ENCODE measurements at places on chromosomes 7 and 10.

DNA sequence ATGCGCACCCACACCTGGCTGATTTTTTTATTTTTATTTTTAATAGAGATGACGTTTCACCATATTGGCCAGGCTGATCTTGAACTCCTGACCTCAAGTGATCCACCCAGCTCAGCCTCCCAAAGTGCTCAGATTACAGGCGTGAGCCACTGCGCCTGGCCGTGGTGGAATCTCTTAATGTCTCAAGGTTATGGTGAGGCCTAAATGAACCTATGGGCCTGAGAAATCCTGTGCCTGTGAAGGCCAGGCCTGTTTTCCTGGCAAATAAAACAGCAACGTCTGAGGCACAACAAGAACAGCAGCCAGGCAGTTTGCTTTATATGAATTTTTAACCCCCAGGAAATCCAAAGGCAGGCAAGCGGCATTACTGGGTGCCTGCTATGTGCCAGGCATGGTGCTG lies 297.5 kb upstream of the ZMIZ1 start:
- no peak for DNase-seq
- no peaks in the 10 kb centered on the region for H3K4me1 ChIP-seq
- H3K27ac ChIP-seq, result no peak overlapping the region
- no peaks in the 10 kb centered on the region for H3K27me3 ChIP-seq
- H3K36me3 ChIP-seq, result no peaks in the 10 kb centered on the region

- H3K27ac ChIP-seq, result no peak overlapping the region
- no peaks in the 10 kb centered on the region for H3K4me1 ChIP-seq
- H3K36me3 ChIP-seq, result no peaks in the 10 kb centered on the region
- no peak for DNase-seq
- no peak overlapping the region for H3K4me3 ChIP-seq
These were observed 33.5 kb upstream of the PDZD8 start for GRCh38 chr10:117408436-117409384.

DNA sequence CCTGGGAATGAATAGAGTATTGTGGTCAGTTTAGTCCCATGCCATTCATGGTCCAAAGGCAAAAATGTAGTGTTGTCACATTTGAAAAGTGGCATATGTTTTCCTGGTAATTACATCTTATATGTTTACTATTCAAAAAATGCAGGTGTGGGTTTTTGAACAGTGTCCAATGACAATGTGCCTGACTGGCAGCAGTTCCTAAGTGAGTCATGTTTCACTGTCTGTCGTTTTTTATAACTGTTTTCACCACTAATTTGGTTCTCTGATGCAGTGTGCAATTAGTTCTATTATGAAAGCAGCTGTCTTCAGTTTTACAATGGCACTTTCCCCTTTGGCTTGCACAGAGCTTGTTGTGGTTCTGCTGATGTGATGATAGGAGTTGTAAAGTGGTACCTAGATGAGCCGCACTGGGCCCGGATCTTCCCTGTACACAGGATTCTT lies 162.3 kb downstream of the SEM1 start:
- DNase-seq, result no peak
- H3K4me1 ChIP-seq, result no peaks in the 10 kb centered on the region
- no peak overlapping the region for H3K4me3 ChIP-seq

DNA sequence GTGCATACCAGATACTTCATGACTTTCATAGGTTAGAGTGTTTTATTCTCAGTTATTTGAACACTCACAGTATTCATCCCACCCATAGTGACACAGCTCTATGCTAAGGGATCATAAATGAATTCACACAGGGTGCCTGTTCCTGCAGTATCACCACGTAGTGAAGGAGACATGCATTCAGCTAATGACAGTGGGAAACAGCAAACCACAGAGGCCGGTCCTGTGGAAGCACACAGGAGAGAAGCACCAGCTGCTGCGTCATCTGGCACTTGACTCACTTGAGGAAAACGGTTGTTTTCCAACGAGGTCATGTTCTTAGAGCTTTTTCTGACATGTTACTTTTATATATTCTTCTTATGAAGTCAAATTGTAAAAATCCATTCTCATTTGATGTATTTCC lies 73.0 kb downstream of the UBE3C start:
- no peak overlapping the region for H3K4me3 ChIP-seq
- H3K36me3 ChIP-seq, result peaks cover 22% of the 10 kb centered on the region
- H3K27ac ChIP-seq, result no peak overlapping the region
- no peaks in the 10 kb centered on the region for H3K4me1 ChIP-seq
- H3K27me3 ChIP-seq, result no peaks in the 10 kb centered on the region
- DNase-seq, result no peak

DNA sequence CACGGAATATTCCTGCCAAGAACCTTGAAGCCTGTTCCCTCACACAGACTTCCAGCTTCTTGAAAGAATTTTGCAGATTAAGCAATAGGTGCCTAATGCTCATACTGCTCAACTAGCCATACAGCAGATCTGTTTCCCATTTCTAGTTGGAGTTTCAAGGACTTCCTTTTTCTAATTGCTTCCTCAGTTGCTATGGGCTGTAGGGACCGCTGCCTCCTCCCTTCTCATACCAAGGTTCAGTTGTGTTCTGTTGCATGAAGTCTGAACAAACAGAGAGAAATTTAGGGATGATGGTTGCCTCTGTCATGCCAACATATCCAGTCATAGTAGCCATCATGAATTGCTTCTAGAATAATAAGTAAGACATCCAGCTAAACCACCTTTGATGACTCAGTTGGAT lies 6.8 kb downstream of the ITGA8 start:
- H3K4me3 ChIP-seq, result no peak overlapping the region
- no peaks in the 10 kb centered on the region for H3K4me1 ChIP-seq
- no peaks in the 10 kb centered on the region for H3K36me3 ChIP-seq

DNA sequence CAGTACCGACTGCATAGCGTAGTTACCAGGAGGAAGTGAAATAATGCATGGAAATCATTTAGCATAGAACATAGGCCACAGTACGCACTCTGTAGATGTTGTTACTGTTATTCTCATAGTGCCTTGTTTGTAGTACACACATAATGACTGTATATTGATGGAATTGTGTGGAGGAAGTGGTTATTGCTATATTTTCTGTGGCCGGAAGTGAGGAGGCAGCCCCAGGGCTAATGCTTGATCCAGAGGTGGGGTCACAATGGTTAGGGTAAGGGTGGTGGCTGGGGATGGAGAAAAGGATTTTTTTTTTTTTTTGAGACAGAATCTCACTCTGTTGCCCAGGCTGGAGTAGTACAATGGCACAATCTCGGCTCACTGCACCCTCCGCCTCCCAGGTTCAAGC lies 4.5 kb upstream of the MGAM start:
- no peak for DNase-seq
- no peaks in the 10 kb centered on the region for H3K36me3 ChIP-seq
- H3K27me3 ChIP-seq, result no peaks in the 10 kb centered on the region
- H3K27ac ChIP-seq, result no peak overlapping the region
- H3K4me1 ChIP-seq, result no peaks in the 10 kb centered on the region

DNA sequence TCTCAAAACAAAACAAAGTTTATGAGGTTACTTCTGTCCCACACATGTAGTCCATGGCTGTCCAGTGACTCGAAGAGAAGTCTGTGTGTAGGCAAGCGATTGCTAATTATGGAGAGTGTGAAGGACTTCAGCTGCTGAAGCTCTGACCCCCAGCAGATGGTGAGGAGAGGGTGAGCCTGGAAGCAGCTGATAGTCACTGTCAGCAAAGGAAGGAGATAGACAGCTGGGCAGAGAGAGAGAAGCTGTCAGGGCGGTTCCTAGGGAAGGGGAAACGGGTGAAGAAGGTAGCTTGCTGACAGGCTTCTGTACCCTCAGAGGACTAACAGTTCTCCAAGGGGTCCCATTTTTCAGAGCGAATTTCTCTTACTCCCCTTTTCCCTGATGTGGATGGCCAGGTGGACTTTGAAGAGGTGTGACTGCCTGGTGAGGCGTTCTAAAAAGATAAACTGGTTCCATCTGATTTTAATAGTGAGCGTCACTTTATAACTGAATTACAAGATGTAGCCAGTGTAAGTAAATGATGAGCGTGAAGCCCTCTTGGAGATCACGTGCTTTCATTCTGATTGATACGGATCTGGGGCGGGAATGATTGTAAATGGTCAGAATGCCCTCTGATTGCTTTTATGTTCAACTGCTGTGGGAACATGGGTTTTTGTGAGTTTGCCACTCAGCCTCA lies 12.1 kb downstream of the ZSCAN21 start:
- H3K27me3 ChIP-seq, result no peaks in the 10 kb centered on the region
- no peak for DNase-seq
- H3K4me1 ChIP-seq, result no peaks in the 10 kb centered on the region
- H3K4me3 ChIP-seq, result no peak overlapping the region
- peaks cover 11% of the 10 kb centered on the region for H3K36me3 ChIP-seq

GRCh38 chr10:12503311-12503710 lies 154.0 kb downstream of the CAMK1D start:
- H3K27me3 ChIP-seq, result no peaks in the 10 kb centered on the region
- H3K36me3 ChIP-seq, result no peaks in the 10 kb centered on the region
- H3K27ac ChIP-seq, result no peak overlapping the region
- no peaks in the 10 kb centered on the region for H3K4me1 ChIP-seq
- DNase-seq, result no peak
- no peak overlapping the region for H3K4me3 ChIP-seq

DNA sequence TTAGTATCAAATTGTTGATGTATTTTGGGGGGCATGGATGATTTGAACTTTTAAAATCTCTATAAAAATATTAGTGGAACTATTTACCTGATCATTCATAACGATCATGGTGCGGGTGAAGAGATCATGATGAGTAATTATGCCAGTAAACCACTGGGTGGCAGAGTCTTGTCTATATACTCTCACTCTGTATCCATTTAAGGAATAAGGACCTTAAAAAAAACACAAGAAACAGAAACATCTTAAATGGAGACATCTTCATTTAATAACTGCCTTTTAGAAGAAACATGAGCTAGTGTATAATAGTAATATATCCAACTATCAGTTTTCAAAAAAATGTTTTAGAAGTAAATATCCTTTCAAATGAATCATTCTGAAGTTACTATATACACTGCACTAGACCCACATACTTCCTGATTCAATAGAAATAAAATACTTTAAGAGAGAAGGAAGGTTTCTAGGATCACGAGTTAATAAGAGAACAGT lies 84.0 kb downstream of the NRBF2 start:
- H3K27me3 ChIP-seq, result no peaks in the 10 kb centered on the region
- peaks cover 6% of the 10 kb centered on the region for H3K36me3 ChIP-seq
- DNase-seq, result no peak

Measured in CD8-positive, alpha-beta memory T cell (primary cell).